ENCODE measurements at places on chromosomes 11 and 22.

DNA sequence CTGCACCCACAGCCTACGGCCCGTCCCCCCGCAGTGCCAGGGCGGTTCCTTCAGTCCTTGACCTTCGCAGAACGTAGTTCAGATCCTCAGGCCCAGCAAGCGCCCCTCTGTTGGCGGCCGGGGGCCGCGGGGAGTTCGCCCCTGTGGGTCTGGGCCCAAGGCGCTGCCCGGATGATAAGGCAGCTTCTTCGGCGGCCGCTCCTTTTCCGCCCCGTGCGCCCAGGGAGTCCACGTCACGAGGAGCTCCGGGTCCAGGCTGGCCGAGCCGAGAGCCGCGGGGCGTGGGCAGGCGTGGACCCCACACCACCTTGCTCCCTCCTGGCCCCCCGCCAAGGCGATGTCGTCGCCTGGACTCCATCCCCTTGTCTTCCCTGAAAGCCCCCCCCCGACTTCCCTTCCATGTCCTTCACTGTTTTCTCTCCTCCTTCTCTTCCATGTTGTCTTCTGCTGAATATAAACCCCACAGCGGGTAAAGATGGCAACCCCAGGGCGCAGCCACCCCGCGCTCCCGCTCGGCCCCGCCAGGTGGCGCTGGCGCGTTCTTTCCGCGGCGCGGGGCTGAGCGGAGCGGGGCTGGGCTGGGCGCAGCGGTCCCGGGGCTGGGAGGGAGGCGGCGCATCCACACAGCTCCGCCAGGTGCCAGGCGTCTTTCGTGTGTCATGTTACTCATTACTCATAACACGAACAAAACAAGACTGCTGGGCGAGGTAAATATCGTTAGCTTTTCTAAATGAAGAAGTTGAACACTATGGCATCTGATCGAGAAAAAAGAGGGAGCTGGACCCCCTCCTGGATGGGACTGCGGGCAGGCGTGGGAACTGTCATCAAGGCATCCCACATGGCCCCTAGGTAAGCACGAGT is 321.0 kb downstream of the NTM start:
- no peak for DNase-seq

- no peak for DNase-seq
Observed at GRCh38 chr11:6497069-6497839, at the start of gene DNHD1. Gene DNHD1, plus strand, starts transcription at chr11:6497280. Its CDS starts 936 bp downstream, at chr11:6498216.

GRCh38 chr11:57403802-57404147 is 13.3 kb upstream of the PRG2 start:
- no peak for DNase-seq

- peak; percentile 98 for DNase-seq
Observed at GRCh38 chr11:65419772-65420481, 2.7 kb upstream of the NEAT1 start.

- DNase-seq = peak; percentile 37
Observed at GRCh38 chr22:35174401-35175038, 82.8 kb upstream of the HMGXB4 start.

DNA sequence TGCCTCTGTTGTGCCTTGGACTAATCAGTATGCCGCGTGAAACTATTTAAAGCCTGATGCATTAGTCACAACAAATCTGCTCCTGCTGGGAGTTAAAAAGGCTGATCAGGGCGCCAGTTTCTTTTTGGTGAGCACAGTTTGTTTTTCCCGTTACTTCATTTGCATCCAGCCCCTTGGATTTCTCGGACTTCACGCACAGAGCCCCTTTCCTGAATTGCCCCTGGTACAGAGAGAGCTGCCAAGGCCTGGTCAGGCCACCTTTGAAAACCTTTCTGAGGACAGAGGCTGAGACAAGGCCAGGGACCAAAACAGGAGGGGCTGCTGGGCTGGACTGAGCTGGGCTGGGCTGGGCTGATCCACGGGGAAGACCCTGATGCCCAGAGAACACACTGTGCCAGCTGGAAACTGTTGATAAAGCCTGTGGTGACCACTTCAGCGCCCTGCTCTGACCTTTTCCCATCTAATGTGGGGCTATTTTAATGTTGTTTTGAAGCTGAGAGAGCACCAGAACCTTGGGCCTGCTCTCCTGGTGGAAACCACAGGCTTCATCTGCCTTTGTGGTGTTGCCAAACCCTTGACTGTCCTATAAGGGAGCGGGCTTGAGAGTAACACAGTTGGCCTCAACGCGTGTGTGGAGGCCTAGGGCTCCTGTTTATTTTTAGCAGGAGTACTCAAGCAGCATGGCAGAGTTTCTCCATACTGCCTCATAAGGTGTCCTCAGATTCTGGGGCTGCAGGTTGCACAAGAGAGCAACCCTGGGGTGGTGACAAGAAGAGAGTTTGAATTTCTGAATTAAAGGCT is 44.2 kb downstream of the NAV2 start:
- peak; percentile 36 for DNase-seq

DNA sequence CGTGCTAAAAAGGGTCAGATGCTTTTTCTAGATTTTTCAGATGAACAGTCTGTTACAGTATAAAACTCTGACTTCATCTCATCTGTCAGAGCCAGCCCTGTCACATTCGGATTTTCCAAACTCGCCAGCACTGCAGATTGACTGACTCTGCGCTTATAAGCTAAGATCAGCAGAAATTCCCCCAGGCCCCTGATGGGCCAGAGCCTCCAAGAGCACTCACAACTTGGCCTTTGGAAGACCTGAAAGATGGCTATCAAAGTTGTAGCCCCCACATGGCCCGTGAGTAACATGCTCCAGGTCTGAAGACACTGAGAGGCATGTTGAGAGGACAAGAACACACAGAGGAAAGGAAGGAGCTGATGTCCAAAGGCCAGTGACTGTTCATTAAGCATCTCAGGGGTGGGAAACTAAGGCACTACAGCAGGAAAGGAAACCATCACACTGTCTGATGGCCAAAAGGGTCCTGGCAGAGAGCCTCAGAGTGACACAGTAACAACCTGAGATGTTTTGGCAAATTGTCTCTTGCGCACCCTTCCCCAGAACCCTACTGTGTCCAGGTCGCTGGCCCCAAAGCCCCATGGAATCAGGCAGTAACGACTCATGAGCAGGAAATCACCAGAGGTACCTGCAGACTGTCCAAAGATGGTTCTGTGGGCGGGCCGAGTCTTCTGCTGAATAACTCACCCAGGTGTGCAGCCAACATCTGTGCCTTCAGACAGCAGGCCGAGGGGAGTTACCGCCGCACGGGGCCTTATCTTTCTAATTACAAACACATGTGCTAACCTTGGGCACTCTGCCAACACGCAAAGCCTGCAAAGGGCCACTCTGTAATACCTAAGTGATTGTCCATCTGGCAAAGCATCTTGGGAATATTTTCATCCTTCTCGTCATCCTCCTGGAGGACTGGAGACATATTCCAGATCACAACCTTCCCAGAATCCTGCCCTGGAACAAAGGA is 23.6 kb downstream of the HIRA start:
- peak; percentile 49 for DNase-seq
